Neural crest cell (in vitro differentiated cells): ENCODE measurements at places on chromosomes 3 and 15. TPM values are rescaled to one million over a fixed set of nuclear protein-coding genes. Genes with fewer than 3 reads are reported as not detected.

The MKRN3 gene
- total RNA-seq = 3.0 and 3.8 TPM in 2 replicates

- no peak for DNase-seq
- no peaks in the 10 kb centered on the region for H3K36me3 ChIP-seq
- H3K27me3 ChIP-seq = no peaks in the 10 kb centered on the region
- no peak overlapping the region for H3K4me3 ChIP-seq
- H3K4me1 ChIP-seq = peaks cover 11% of the 10 kb centered on the region
Observed at GRCh38 chr3:37249717-37250116, 75.3 kb upstream of the LRRFIP2 start.

The RETNLB gene
- not detected in 2 replicates for total RNA-seq

The ADAMTSL3 gene
- total RNA-seq = 0.07 TPM in 1 of 2 replicates, not detected in the other

GRCh38 chr3:111823341-111823855 is 35.7 kb upstream of the PHLDB2 start:
- H3K4me3 ChIP-seq = no peak overlapping the region
- no peak overlapping the region for H3K27ac ChIP-seq
- H3K4me1 ChIP-seq = no peaks in the 10 kb centered on the region
- peaks cover 6% of the 10 kb centered on the region for H3K36me3 ChIP-seq
- no peak for DNase-seq
- no peaks in the 10 kb centered on the region for H3K27me3 ChIP-seq

GRCh38 chr3:20741381-20741780 is 555.4 kb upstream of the SGO1 start:
- DNase-seq = no peak
- peaks cover 9% of the 10 kb centered on the region for H3K4me1 ChIP-seq
- H3K4me3 ChIP-seq = no peak overlapping the region
- H3K36me3 ChIP-seq = no peaks in the 10 kb centered on the region
- no peak overlapping the region for H3K27ac ChIP-seq

GRCh38 chr3:50347187-50347813 is 1.8 kb upstream of the ZMYND10 start:
- H3K27ac ChIP-seq = no peak overlapping the region
- peaks cover 34% of the 10 kb centered on the region for H3K4me1 ChIP-seq
- peaks cover 19% of the 10 kb centered on the region for H3K27me3 ChIP-seq
- no peaks in the 10 kb centered on the region for H3K36me3 ChIP-seq

The TBC1D2B gene
- total RNA-seq = 19.7 and 21.8 TPM in 2 replicates
